Fibroblast of the aortic adventitia (primary cell): ENCODE measurements at places on chromosomes 7 and 10.
A peak's percentile ranks its signal among the peaks of the same experiment; 100 is the strongest.

- no peak for DNase-seq
Observed at GRCh38 chr10:86364491-86365345, 1.9 kb downstream of the GRID1 start.

DNA sequence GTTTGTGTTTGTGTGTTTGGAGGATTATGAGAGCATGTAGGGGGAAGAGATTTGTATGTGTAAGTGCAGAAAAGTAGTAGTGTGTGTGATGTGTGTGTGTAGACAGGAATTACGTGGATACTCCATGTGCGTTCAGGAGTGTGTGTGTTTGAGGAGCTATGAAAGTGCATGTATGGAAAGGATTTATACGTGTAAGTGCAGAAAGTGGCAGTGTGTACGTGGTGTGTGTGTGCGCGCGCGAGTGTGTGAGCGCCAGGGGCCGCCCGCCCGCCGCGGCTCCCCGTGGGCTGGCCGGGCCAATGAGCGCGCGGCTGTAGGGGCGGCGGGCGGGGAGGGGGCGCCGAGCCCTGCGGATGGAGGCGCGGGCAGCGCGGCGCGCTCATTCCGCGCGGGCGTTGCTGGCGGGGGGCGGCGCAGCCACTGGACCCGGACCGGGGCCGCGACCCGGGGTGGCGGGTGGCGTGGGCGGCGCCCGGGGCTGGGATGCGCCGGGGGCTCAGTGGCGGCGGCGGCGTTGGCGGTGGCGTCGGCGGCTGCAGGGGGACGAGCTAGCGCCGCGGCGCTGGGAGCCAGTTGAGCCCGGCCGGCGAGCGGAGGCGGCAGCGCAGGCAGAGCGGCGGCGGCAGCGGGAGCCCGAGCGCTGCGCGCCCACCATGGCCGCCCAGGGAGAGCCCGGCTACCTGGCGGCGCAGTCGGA lies at the start of gene BICC1:
BICC1 (plus strand) TSS at position 382 of the 697 bp plus-strand sequence; CDS start at position 654, 272 bp downstream.
- peak; percentile 64 for DNase-seq

GRCh38 chr10:108913300-108913699 lies 1010.0 kb downstream of the XPNPEP1 start:
- DNase-seq: no peak

GRCh38 chr10:79403441-79404230 lies 41.8 kb downstream of the ZCCHC24 start:
- DNase-seq: peak; percentile 33

DNA sequence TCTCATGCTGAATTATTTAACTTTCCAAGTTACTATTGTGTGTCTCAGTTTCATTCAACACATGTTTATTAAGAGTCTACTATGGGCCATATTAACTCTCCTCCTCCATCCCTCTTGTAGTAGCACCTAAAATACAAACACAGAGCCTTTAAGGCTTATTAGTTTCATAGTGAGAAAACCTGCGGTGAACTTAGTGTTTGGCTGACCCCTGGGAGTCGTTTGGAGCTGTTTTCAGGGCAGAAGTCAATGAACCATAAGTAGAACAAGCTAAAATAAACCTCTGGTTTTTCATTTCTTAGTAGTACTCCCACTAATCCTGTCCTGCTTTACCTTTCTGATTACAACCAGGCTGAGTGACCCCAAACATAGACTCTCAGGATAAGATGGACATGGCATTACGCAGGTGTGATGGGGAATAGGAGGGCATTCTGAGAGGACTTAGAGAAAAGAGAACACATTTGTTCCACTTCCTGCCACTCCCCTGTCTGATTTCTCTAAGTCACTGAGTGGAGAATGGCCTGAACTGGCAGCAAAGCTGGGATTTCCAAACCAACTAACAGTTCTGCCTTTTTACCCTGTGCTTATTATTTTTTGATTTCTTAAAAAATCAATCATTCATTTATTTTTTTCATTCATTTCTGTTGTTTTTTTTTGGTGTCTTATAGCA lies 74.5 kb downstream of the LRMDA start:
- DNase-seq: no peak

- DNase-seq: no peak
Observed at GRCh38 chr7:92598310-92598981, 8.3 kb upstream of the FAM133B start.

DNA sequence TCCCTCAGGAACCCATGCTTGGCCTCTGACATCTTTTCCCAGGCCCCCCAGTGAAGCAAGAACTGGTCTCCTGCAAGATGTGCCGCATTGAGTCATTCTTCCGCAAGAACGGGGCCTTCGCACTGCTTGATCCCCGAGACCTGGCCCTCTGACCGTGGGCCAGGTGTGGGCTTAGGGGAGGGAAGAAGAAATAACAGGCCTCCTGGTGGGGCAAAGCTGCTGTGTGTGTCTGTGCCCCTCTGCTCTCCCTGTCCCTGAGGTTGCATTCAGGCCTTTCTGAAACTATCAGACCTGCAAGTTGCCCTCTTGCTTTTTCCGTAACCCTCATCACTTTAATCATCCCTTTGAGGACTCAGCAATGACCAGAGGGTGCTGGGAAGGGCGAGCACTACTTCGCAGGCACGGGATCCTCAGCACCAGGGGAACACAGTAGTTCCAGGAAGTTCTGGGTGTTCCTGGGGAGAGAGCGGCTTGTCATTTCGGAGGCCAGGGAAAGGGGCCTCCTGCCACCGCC lies 6.0 kb downstream of the ATP6V1F start:
- no peak for DNase-seq

- no peak for DNase-seq
Observed at GRCh38 chr7:5397736-5398135, 25.9 kb downstream of the TNRC18 start.

DNA sequence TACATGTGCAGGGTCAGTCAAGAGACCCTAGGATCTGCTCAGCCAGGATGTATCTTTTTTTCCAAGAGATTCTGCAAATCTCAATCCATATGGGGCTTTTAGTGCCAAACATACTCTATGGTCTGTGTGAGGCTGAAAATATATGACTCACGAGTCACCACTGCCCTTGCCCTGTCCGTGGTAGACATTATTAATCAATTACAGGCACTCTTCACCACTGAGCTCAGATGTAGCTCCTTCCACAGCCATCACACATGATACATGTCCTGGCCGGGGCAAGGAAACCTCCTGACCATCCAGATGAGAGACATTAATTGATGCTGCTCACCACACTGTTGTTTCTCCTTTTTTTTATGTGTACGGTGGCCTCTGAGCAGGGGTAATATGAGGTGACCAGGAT lies 90.2 kb upstream of the RET start:
- DNase-seq: no peak

- no peak for DNase-seq
Observed at GRCh38 chr10:132405463-132405991, 8.5 kb downstream of the PWWP2B start.

GRCh38 chr7:11427686-11428273 lies 404.2 kb downstream of the THSD7A start:
- peak; percentile 78 for DNase-seq

DNA sequence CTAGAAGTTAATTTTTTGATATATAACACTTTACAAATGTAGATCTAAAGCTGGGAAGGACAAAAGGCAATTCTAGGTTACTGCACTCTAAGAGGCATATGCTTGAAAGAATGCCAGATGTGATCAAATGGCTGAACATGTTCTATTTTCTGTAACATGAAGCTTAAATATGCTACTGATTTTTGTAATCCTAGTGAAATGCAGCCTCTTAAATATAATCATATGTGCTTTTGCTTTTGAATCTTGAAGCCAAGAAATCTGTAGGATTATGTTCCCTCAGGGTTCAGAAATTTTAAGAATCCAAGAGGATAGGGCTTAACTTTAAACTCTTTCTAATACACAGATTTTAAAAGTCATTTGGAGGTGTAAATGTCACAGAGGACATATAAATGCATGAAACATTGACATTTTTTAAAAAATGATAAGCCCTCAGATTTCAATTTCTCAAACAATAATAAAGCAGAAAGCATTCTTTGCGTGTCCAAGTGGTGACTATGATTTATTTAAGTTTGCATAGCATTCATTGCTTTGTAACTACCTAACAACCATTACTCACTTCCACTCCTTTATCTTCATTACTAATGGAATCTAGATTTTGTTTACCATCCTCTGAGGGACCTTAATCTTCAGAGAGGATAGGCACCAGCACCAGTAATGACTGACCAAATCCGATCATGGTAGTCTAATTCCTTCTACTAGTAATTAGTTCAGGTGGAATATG lies 170.4 kb downstream of the MAGI2 start:
- peak; percentile 84 for DNase-seq

DNA sequence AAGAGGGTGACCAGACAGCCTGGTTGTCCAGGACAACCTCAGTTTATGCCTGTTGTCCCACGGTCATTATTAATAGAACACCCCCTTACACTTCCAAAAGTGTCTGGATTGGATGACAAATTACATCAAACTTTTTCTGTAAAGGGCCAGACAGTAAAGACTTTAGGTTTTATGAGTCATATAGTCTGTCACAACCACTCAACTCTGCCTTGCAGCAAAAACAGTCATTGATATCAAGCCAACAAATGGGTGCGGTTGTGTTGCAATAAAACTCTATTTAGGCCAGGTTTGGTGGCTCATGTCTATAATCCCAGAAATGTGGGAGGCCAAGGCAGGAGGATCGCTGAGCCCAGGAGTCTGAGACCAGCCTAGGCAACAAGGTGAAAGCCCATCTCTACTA lies 66.7 kb upstream of the ATP6V0A4 start:
- DNase-seq: peak; percentile 86

GRCh38 chr10:8280946-8281345 lies 226.5 kb downstream of the GATA3 start:
- DNase-seq: no peak

- no peak for DNase-seq
Observed at GRCh38 chr10:5641501-5641900, 24.9 kb downstream of the ASB13 start.

DNA sequence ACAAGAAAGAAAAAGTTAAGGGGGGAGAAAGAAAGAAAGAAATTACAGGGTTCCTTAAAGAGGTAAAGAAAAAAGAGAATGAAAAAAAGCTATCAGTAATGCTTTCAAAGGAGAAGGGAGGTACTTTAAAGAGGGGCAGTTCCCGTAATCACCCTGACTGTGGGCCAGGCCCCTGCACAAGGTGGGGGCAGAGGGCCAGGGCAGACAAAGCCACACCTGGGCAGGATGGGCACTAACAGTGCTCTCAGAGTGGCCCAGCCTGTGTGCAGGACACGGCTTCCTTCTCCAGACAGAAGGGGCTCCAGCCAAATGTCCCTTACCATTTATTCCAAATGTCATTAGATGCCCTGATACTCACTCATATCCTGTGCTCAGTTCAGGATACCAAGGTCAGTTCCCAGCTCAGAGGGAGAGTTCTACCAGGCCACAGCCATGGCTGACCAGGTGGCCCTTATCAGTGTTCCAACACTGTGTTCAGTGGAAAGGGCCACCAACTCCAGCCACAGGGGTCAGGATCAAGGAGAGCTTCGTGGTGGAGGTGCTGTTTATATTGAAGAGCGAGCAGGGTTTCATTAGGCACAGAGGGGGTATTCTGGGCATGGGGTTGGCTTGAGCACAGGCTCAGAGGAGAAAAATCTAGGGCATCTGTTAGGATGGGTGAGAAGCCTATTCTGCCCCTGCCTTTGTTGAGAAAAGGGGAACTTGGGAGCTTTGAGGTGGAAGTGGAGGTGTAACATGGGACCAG lies 29.9 kb downstream of the DPCD start:
- DNase-seq: no peak

GRCh38 chr7:127557803-127558202 lies 27.6 kb downstream of the GCC1 start:
- DNase-seq: peak; percentile 24

DNA sequence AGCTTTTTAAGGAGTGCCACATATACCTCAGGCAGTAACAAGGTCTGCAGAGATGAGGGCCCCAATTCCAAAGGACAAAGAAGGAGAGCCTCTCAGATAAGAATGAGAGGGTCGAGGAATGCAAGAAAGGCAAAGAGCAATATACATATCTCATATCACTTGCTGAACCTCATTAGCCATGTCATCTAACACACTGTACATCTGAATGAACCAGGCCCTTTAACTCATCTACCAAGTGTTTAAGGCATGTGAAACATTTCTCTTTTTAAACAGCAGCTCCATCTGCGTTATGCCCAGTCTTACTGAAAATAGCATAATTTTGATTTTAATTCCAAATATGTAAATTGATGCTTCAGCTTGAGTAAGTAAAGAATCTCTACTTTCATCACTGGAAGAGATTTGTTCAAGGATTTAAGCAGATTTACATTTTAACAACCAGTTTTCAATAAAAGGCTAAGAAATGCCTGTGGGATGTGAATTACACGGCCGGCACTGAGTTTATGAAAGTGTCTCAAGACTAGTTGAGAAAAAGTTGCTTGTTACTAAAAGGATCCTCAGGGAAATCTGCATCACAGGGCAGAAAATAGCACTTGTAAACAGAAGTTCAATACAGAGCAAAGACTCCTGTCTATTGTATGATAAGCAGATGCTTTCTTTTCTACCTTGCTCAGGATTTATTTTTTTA lies 123.8 kb upstream of the SLC26A5 start:
- no peak for DNase-seq

- DNase-seq: no peak
Observed at GRCh38 chr7:155870334-155871180, 58.3 kb upstream of the SHH start.

DNA sequence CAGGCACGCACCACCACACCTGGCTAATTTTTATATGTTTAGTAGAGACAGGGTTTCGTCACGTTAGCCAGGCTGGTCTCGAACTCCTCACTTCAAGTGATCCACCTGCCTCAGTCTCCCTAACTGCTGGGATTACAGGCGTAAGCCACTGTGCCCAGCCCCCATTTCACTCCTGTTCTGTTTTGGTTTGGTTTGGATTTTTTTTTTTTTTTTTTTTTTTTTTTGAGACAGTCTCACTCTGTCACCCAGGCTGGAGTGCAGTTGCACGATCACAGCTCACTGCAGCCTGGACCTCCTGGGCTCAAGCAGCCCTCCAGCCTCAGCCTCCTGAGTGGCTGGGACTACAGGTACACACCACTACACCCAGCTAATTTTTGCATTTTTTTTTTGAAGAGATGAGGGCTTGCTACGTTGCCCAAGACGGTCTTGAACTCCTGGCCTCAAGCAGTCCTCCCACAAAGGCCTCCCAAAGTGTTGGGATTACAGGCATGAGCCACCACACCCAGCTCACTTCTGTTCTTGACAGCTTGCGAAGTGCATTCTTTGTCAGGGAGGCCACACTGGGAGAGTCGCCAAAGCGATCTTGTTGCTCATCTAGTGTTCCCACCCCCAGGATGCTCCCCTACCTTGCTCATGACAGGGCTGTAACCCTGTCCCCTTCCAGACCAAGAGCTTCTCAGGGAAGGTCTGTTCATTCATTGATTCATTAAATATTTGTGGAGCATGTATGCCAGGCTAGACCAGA lies 229.1 kb downstream of the CUX1 start:
- DNase-seq: no peak

GRCh38 chr7:34131371-34131770 lies 226.0 kb downstream of the BMPER start:
- DNase-seq: no peak

- no peak for DNase-seq
Observed at GRCh38 chr10:30371954-30372353, 22.9 kb upstream of the MTPAP start.
